Activated T-cell treated with anti-CD3 and anti-CD28 coated beads, Interleukin-2, amount 50 U/mL, for 72 hours (primary cell): ENCODE measurements at places on chromosomes 6 and 20.

DNA sequence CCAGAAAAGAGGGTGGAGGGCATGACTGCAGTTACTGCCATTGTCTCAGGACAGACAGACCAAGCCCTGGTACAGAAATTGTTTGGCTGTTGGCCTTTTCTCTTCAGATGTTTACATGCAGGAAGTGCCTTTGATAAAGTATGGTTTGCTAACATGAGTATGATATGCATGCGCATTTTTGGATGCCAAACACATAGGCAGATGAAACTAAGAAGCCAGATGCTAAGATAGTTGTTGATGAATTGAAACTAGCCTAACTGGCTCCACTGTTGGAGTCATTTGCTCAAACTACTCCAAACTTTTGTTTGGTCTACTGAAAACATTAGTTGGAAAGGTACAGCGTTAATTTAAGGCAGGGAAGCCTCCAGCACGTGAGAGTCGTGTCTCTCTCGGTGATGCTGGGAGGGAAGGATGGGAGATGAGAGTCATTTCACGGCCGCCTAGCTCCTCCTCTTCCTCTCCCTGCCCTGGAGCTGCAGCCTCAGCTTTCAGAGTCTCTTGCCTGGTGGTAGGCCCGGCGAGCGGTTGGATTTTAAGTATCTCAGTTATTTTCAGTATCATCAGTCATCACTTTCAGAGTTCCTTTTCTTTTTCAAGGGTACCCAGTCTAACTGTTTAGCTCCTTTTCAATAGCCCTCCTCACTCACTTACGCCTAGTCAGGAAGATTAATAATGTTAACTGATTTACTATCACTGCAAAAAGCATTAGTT, 29.7 kb downstream of the RREB1 start:
- H3K27ac ChIP-seq: peak overlapping the region; percentile 98
- no peaks in the 10 kb centered on the region for H3K27me3 ChIP-seq
- DNase-seq: peak; percentile 70
- no peaks in the 10 kb centered on the region for H3K36me3 ChIP-seq
- H3K4me3 ChIP-seq: peak overlapping the region; percentile 97
- peaks cover 90% of the 10 kb centered on the region for H3K4me1 ChIP-seq

DNA sequence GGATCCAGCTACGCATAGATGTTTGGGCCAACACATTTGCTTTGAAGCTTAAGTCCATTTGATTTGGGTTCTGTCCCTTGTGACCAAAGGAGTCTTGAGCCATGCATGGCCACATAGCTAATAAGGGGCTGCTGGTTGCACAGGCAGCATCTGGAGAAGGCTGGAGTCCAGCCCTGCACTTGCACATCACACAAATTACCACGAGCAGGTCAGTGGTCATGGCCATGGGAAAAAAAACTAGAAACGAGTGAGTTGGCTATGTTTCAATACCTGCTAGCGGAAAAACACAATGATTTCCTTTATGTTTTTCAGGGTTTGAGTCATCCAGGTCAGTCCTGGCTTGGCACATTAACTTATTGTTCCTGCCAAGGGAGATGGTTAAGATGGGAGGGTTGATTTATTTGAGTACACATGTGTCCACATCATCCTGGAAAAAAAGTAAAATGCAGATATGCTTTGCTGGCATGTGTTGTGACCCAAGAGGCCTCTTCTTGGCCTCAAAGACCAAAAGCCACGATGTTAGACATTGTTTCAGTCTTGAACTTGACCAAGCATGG, 5.6 kb upstream of the STX16 start:
- no peaks in the 10 kb centered on the region for H3K27me3 ChIP-seq
- peaks cover 16% of the 10 kb centered on the region for H3K4me1 ChIP-seq
- H3K4me3 ChIP-seq: no peak overlapping the region
- no peak for DNase-seq
- no peaks in the 10 kb centered on the region for H3K36me3 ChIP-seq

DNA sequence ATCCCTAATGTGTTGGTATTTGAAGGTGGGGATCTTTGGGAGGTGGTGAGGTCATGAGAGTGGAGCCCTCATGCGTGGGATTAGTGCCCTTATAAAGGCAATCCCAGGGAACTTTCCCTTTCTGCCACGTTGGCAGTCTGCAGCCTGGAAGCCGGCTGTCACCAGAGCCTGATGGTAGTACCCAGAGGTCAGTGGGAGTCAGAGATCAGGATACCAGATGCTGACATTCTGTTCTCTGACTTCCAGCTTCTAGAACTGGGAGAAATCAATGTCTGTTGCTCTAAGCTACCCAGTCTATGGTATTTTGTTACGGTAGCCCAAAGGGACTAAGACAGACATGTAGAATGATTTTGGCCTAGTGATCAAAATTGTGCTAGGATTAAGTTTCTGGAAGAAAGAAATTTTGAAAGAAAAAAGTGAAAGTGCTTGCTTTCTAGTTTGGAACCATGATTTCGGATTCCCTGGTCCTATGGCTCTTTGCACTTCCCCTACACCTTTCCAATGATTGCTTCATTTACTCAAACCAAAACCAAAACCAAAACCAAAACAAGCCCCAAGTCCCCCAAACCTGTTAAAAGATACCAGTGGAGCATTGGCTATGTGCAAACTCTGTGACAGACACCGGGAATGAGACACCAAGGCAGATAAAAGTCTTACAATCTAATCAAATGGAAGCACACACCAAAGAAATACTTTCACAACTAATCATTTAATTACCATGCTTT, 173.7 kb upstream of the ZNF217 start:
- H3K36me3 ChIP-seq: no peaks in the 10 kb centered on the region
- no peaks in the 10 kb centered on the region for H3K4me1 ChIP-seq
- DNase-seq: no peak
- H3K27me3 ChIP-seq: no peaks in the 10 kb centered on the region

GRCh38 chr20:8133851-8134451, 1.9 kb downstream of the PLCB1 start:
- H3K27ac ChIP-seq: no peak overlapping the region
- H3K36me3 ChIP-seq: no peaks in the 10 kb centered on the region
- H3K27me3 ChIP-seq: peaks cover 49% of the 10 kb centered on the region
- H3K4me3 ChIP-seq: peak overlapping the region; percentile 83
- H3K4me1 ChIP-seq: peaks cover 15% of the 10 kb centered on the region
- no peak for DNase-seq

DNA sequence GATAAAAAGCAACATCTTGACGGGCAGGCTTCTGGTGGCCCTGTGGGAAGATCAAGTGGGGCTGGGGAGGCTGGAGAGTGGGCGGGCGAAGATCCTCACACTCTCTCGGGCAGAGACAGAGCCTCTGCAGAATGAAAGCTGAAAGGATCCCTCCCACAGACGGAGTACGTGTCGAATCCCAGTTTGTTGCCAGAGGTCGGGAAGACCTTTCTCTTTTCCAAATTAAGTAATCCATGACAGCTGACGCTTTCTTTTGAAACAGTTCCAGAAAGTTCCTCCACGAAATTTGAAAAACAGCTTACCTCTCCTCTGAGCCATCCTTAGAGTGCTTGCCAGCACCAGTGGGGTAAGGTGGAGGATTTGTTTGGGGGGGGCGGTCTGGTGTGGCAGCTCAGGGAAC, 155.6 kb upstream of the SMLR1 start:
- no peak overlapping the region for H3K27ac ChIP-seq
- no peaks in the 10 kb centered on the region for H3K27me3 ChIP-seq
- H3K4me3 ChIP-seq: no peak overlapping the region
- no peak for DNase-seq
- no peaks in the 10 kb centered on the region for H3K36me3 ChIP-seq
